Activated effector memory CD4-positive, alpha-beta T cell treated with anti-CD3 and anti-CD28 coated beads, Interleukin-2, amount 50 U/mL, for 16 hours (primary cell): ENCODE measurements at places on chromosomes 2 and 18.

- no peak for DNase-seq
Observed at GRCh38 chr2:69452687-69453086, 15.5 kb upstream of the NFU1 start.

GRCh38 chr18:30684825-30685481, 357.6 kb downstream of the DSC3 start:
- DNase-seq: no peak

DNA sequence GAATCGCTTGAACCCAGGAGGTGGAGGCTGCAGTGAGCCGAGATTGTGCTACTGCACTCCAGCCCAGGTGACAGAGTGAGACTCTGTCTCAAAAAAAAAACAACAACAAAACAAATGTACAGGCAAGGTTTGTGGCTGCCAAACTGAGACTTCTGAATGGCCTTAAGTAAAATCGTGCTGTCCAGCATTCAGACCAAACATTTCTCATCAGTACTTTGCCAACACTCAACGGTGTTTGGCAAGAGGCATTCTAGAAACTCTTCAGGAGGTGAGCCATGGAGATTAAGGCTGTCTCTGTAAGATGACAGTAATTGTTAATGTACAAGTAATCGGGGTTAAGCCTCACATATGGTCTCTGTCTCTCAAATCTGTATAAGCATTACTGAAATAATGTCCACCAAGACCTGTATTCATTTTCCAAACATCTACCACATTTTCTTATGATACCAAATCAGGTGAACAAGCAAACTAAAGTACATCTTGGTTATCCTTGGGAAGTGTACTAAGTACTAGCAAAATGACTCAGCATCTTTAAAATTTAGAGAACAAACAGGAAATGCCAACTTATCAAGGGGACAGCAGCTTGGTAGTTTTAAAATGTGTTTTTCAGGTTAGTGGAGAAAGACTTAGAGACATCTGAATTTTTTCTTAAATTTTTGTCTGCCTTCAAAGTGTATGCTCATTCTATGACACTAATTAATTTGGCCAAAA, 29.3 kb downstream of the SERPINE2 start:
- no peak for DNase-seq

DNA sequence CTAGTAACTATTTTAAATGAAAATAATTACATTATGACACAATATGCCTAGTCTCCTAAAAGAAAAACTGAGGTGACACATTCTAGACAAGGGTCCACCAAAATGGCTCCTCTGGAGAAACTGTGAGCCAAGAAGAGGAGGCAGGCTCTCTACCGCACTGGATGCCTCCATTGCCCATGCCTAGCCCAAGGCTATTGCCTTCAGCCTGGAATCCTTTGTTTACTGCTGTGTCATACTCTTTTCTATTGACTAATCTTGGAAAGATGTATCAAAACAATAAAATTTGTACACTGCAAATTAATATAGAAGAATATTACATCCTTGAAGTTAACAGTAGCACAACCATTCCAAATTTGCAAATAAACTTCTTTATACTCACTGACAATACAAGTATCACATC, 167.1 kb downstream of the RAB3GAP1 start:
- no peak for DNase-seq

DNA sequence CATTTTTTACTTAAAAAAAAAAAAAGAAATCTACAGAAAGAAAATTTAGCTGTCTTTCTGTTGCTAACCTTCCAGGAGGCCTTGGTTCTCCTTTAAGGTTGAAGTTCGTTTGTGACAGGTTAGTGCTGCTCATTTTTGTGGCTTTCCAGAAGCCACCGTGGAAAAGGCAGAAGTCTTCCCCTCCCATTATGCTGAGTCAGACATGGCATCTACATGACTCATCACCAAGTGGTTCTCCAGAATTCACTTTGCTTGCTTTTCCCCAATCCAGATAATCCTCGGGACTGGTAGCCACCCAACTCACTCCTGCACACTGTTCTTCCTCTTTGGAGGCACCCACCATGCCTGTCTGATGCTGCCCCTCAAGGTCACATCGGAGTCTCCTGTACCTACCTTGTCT, 228.7 kb downstream of the PIK3C3 start:
- DNase-seq: no peak

- no peak for DNase-seq
Observed at GRCh38 chr18:361941-362310, 94.1 kb upstream of the THOC1 start.

GRCh38 chr2:106094131-106094841, 99.8 kb downstream of the UXS1 start:
- peak; percentile 82 for DNase-seq

- DNase-seq: no peak
Observed at GRCh38 chr2:83109284-83109683, 1349.8 kb downstream of the SUCLG1 start.

GRCh38 chr2:160228141-160228917, 28.3 kb upstream of the ITGB6 start:
- no peak for DNase-seq

DNA sequence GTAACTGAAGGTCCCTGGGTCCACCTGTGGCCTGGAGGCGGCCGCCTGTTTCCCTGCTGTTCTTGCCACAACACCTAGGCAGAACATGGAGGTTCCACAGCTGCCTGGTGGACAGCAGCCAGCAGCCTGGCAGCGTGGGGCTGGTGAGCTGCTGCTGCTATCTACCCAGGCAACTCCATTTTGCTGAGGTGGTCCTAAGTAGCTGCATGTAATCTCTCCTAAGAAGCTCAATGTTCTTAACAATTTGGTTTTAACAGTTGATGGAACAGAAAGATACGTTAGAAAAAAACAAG, 66.7 kb downstream of the NDUFA10 start:
- DNase-seq: peak; percentile 46

GRCh38 chr2:237591141-237591881, 777 bp upstream of the RAB17 start:
- DNase-seq: peak; percentile 53

DNA sequence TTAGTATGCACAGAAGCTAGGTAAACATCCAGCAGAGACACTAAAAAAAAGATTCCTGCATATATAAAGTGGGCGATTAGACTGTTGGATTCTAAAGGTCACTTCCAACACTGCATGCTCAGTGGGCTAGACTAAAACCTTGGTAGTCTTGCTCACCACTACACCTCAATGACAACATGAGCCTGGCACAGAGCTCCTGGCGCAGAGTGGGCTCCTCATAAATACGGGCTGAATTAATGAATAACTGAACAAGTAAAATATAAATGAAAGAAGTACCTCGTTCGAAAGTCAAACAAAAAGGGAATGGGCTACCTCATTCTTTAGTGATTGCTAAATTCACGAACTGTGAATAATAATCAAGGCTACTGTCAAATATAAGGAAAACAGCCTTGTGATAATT, 185.3 kb downstream of the STK39 start:
- DNase-seq: no peak

DNA sequence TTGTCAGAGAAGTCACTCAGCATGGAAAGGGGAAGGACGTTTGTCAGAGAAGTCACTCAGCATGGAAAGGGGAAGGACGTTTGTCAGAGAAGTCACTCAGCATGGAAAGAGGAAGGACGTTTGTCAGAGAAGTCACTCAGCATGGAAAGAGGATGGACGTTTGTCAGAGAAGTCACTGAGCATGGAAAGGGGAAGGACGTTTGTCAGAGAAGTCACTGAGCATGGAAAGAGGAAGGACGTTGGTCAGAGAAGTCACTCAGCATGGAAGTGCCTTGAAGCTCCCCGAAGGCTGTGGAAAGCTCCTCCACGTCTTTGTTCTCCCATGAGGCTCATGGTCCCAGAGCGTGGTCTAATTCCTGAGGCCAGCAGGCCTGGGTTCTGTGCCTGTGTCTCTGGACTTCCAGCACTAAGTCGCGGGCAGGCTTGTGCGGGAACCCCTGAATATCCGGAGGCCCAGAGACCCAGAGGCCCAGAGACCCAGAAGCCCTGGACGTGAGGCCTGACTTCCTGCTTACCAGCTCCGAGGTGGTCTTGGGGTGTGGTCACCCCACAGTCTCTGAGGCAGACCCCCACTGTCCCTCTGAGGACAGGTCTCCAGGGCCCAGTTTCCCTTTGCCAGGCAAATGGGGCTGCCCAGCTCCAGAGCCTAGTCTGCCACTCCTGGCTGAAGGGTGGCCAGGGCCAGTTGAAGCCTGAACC, 70.4 kb upstream of the TWIST2 start:
- DNase-seq: no peak

GRCh38 chr2:232456296-232457120, 555 bp downstream of the ALPI start:
- DNase-seq: no peak

GRCh38 chr2:98378901-98379300, 32.6 kb downstream of the CNGA3 start:
- DNase-seq: peak; percentile 22

DNA sequence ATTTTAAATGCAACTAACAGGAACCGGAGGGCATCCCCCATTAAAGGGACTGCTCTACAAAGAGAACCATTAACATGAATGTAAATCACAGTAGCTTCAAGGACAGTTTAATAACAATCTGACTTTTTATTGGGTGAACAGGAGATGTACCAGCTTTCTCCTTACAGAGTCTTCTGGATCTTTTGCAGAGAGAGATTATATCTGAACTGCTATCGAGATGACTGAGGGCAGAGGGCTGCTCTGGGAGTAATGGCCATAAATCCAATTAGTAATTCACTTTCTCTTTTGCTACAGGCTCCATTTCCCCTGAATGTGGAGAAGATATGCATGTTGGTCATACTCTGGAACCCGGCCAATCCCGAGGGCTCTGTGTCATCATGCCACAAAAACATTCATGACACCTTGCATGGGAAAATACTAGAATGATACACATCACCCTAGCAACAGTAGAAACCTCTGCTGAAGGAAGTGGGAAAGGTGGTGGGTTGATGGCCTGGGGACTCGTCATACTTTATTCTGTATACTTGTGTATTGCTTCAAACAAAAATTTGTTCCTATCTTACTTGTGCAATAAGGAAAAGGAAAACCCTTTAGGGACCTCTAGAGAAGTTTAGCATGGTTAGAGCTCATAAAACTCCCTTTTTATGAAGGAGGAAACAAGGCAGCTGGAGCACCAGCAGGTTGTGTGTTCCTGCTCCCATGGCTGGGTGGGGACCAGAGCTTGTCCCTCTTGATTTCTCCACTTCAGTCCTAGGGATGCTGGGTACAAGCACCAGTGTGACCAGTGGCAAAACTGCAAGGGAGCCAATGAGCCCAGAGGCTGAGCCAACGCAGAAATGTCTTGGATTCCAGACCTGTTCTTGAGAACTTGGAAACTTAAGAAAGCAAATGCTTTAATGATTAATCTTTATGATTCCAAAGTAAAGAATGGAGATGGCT, 26.0 kb downstream of the CTAGE1 start:
- no peak for DNase-seq

- no peak for DNase-seq
Observed at GRCh38 chr2:145644820-145645302, 1124.9 kb upstream of the ZEB2 start.

- no peak for DNase-seq
Observed at GRCh38 chr2:106098081-106098480, 96.0 kb downstream of the UXS1 start.

- DNase-seq: no peak
Observed at GRCh38 chr2:200351815-200352214, 45.3 kb downstream of the SPATS2L start.

- no peak for DNase-seq
Observed at GRCh38 chr2:64260093-64260803, 116.0 kb upstream of the PELI1 start.

GRCh38 chr2:46380038-46380940, 83.1 kb downstream of the EPAS1 start:
- DNase-seq: no peak

DNA sequence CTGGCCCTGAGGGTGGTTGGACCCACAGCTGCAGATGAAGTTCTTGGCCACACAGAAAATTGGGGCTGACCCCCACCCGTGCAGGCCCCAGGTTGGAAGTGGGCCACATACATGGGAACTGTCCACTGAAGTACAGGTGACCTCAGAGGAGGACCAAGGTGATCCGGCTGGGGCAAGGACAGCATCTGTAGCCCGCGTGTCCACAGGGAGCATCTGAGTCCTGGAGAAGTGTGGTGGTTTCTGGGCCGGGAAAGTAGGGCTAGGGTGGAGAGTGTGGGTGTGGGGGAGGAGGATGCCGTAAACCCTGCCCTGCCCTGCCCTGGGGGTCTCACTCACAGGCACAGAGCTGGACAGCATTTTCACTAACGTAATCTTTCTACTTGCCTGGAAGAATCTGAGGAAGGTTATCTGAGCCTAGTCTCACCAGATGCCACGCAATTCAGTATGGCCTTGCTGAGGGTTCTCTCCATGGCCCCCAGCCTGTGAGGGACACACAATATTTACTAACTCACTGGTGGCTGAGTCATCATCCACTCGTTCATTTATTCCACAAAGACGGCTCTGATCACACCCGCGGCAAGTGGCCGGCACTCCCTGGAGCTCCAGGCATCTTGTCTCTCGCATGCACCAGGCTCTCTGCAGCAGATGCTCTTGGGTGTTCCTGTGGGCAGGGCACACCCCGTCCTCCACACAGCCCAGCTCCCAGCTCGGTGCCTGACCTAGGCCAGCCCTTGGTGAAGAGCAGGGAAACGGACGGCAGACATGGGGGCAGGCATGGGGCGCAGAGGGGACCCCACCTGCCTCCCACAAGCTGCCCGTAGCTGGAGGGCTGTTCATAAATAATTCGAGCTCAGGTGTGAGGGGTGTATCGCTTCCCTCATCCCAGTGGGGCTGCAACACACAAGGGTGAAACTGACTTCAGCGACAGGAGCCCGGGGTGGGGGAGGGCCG, 51.2 kb downstream of the INHBB start:
- DNase-seq: no peak

- no peak for DNase-seq
Observed at GRCh38 chr2:10222-10875, 36.0 kb downstream of the FAM110C start.

- no peak for DNase-seq
Observed at GRCh38 chr2:229832510-229832898, 89.3 kb downstream of the TRIP12 start.

GRCh38 chr2:52454962-52455361, 1312.6 kb upstream of the CHAC2 start:
- DNase-seq: no peak

- DNase-seq: no peak
Observed at GRCh38 chr2:19256121-19256601, 102.3 kb downstream of the OSR1 start.

GRCh38 chr2:220374282-220374681, 746.9 kb downstream of the SLC4A3 start:
- no peak for DNase-seq

- DNase-seq: peak; percentile 66
Observed at GRCh38 chr2:120520929-120521912, 175.3 kb downstream of the INHBB start.

- DNase-seq: no peak
Observed at GRCh38 chr2:43212216-43212835, 14.1 kb downstream of the ZFP36L2 start.

GRCh38 chr2:8656160-8656641, 25.7 kb upstream of the ID2 start:
- DNase-seq: peak; percentile 10

GRCh38 chr2:103960951-103961350, 893.0 kb upstream of the POU3F3 start:
- DNase-seq: no peak
